RWPE2 (cell line): ENCODE measurements at places on chromosomes 2 and 18.

GRCh38 chr18:79380816-79381806 lies 14.6 kb upstream of the NFATC1 start:
- DNase-seq: no peak

DNA sequence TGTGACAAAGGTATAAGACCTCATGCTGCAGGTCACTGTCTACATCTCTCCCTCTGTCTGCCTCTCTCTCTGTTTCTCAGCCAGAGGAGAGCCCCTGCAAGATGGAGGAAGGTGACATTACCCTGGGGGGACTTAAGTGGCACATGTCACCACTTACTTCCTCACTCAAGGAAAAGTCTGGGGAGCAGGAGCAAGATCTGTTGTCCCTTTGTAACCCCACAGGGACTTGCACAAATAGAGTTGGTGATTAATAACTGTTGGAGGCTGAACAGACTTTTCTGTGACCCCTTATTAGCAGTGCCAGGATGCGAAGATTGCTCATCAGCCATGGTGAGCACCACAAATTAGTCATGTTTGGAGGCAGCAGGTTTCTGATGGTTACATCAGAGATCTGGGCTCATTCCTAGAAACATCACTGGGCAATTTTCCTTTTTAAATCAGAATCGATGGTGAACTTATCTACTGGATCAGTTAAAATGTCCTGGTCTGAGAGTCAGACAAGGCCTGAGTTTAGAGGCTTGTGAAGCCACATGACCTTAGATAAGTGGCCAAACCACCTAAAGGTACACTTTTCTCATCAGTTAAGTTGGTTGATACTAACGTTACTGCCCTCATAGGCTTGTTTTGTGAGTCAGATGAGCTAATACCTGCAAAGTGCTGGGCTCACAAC lies 81.2 kb upstream of the LTBP1 start:
- DNase-seq: no peak

GRCh38 chr2:23363831-23364230 lies 21.1 kb upstream of the KLHL29 start:
- no peak for DNase-seq

DNA sequence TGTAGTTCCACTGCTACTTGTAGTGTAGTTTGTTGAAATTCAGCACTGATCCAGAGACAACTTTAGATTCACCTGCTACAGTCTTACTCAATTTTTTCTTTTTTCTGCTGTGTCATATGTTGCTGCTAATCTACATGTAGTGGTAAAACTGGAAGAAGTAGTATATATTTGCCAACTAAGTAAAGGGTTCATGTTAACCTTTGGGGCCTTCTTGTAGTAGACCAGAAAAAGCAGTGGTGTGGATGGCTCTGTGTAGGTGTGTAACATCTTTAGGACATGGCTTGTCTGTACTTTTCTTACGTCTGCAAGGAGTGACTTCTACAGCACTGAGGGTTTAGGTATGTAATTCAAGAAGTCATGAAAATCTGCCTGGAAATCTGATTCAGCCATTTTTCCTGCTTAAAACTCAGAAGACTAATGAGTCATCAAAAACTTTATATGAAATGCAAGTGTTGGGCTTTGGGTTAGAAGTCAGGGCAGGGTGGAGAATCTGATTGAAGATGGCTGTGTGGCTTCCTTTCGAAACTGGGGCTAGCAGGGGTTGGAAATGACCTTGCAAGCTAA lies 8.4 kb downstream of the PTPRM start:
- no peak for DNase-seq

GRCh38 chr2:11517906-11518305 lies 15.9 kb upstream of the GREB1 start:
- no peak for DNase-seq

GRCh38 chr2:45881970-45882581 lies 230.6 kb downstream of the PRKCE start:
- DNase-seq: no peak

DNA sequence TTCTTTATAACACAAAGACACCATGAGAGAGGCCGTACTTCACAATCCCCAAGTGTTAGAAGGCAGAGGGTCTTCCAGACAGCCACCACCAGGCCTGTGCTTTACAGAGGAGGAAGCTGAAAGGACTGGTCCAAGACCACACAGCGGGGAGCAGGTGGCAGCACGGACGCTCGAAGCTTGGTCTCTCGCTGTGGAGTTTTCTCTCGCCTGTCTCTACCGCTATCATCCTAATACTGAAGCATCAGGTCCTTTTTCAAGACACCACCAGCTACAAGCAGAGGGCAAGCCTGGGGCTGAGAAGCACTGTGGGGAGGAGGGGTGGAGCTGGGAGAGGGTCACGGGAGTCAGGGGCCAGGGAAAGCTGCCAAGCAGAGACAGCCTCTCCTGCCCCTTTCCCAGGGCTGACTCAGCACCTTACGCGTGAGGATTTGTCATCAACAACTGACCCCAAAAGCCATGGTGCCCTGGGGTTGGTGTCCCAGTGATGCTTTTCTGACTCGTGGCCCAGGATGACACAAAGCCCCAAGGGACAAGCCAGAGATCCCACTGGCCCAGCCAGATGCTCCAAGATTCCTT lies 31.9 kb upstream of the FOSL2 start:
- no peak for DNase-seq

DNA sequence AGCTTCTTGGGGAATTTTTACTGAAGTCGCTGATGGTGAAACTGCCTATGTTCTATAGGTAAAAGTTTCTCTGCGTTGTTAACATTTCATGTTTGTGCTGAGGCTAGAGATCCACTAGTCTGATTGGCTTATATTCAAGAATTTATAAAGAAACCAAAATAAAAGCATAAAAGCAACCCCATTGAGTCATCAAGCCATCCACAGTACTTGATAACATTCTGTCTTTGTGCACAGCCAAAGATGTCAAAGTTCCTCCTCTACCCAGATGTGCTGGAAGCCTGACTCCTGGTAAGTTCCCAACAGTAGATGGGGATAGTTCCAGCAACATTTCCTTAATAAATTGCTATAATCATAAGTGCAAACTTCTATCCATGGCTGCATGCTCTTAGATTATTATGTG lies 107.8 kb downstream of the TANC1 start:
- no peak for DNase-seq

GRCh38 chr2:19476327-19476726 lies 117.9 kb upstream of the OSR1 start:
- DNase-seq: no peak

DNA sequence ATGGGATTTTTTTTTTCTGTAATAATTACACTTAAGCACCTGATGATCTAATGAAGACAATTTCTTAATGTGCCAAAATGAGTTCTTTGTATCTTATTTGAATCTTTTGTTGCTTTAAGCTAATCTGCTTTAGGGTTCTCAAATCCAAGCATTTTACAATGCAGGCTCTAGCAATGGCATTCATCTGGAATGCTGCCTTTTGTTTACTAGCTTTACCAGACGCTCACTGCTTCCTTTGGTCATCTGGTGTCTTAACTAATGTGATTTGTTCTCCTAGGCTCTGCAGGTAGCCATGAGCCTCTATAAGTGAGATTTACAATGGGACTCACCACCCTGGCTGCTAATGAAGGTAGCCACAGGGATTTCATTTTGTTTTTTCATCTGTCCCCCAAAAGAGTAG lies 100.3 kb downstream of the GREB1L start:
- DNase-seq: no peak

DNA sequence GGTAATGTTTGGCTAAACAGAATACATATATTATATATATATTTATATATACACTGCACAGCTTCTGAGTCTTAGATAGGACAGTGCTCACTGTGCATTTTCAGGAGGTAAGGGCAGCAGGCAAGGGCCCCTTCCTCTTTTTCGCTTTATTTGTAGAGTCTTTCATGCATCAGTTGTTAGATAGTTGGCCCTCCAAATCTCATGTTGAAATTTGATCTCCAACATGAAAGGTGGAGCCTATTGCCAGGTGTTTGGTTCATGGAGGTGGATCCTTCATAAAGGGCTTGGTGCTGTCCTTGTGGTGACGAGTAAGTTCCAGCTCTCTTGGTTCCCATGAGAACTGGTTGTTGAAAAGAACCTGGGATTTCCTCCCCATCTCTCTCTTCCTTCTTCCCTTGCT lies 48.1 kb downstream of the TSN start:
- DNase-seq: no peak

GRCh38 chr18:54181856-54182602 lies 42.4 kb downstream of the MBD2 start:
- no peak for DNase-seq

GRCh38 chr2:130368786-130369185 lies 12.9 kb downstream of the PTPN18 start:
- DNase-seq: no peak
